ENCODE measurements at places on chromosomes 3 and 15.

- DNase-seq: no peak
Observed at GRCh38 chr3:51709675-51710074, 2.8 kb downstream of the GRM2 start.

DNA sequence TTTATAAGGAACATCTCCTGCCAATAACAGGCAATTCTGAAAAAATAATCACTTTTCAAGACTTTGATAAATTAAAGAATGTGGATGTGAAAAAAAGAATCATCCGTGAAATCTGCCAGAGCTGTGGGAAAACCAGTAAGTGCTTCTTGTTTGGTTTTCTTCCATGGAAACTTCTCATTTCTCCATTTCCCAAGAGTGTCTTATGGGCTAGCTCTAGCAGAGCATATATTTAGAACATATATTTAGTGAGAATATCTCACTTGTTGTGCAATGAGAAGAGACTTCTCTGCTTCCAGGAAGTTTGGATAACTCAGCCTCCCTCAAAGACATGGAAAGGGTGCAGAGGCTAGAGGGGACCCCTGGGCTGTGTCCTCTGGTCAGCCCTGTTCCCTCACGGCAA lies 49.9 kb downstream of the COL6A5 start:
- DNase-seq: no peak

DNA sequence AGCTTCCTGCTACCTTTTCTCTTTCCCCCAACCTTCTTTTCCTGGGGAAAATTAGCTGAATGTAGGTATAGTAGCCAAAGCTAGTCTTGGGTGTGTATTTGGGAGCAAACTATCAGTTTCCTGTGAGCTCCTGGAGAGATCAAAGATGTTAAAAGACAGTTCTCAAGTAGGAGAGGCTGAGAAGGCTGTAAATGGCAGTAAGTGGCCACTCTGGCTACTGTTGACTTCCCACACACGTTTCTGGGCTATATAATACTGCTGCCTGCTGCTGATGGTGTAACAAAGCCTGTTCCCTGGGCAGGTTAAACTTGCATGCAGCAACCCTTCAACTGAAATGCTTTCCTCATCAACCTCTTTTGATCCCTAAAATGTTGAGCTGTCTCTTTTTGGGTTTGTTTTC lies 27.6 kb downstream of the ARID3B start:
- no peak for DNase-seq

- no peak for DNase-seq
Observed at GRCh38 chr3:88263417-88264100, 113.8 kb downstream of the C3orf38 start.

DNA sequence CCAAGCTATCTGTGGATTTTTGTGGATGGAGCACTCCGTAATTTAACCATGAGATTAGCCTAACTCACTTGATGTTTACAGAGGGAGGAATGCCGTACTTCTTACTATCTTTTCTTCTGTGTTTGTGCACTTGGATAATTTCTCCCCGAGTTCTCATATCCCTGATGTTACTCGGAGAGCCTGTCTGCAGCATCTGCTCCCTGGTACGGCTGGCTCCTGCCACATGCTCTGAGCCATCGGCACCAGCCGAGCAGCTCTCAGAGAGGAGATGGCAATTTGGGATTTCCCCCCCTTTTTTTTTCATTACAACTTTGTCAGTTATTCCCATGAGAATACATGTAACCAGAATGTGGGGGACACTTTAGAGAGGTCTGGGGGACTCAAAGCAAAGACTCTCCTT lies 155.0 kb downstream of the MCTP2 start:
- DNase-seq: no peak

GRCh38 chr3:122067214-122067550 lies 12.0 kb downstream of the CD86 start:
- DNase-seq: no peak

DNA sequence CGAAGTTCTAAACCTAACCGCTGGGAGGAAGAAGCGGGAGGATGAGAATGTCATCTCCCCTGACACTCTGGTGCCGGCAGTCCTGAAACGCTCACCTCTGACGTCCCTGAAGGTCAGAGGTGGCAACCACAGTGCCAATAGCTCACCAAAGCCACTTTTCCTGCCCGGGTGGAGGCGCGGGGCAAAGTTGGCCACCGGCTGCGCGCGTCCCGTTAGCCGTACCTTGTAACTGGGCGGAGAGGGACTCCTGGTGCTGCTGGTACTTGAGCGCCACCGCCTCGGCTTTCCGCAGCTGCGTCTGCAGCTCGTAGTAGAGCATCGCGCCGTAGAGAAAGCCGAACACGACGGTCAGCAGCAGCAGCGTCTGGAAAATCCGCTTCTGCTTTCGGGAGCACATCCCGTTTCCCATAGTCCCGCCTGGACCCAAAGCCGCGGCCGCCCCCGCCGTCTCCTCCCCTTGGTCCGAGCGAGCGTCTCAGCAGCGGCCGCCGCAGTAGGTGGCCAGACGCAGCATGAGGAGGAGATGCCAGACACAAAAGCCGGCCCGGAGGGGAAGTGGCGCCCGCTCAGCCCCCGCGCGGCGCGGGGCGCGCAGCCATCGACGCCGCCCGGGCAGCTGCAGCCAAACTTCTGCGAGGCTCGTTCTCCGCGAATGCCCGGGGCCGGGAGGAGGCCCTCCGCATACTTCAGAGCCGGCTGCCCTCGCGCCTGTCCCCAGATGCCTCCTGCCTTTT lies 680 bp downstream of the GOLIM4 start:
- DNase-seq: peak; percentile 72

- DNase-seq: peak; percentile 41
Observed at GRCh38 chr3:2765002-2765579, 345.1 kb downstream of the IL5RA start.

GRCh38 chr3:132407025-132407424 lies 10.3 kb upstream of the DNAJC13 start:
- DNase-seq: no peak

DNA sequence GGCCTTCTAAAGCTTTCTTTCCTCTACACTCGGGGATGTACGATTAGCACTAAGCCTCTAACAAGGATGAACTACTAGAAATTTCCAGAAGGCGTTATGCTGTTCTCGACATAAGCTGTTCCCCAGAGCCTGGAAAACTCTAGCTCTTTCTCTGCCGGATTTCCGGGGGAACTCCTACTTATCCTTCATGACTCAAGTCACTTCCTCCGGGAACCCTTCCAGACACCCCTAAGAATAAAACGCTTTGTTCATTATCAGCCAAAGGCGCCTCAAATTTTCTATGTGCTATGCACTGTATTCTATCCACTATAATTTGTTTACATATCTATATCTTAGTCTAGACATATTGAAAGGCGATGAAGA lies 455 bp upstream of the SNAP23 start:
- no peak for DNase-seq

DNA sequence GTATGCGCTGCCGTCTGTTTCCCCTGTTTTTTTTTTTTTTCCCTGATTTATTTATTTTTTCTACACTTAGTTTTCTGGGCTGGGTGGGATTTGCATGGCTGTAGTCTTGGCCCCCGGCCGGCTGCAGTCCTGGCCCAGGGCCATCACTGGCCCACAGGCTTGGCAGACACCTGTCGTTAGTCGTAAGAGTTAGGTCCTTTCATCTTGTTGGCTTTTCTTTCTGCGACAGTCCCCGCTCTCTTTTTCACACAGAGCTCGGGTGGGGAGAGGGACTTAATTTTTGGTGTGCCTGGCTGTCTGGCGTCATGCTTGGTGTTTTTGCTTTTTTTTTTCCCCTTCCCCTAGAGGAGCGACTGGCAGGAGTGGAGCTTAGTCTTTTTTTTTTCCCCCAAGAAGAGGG lies 183.4 kb downstream of the KLF13 start:
- DNase-seq: no peak

DNA sequence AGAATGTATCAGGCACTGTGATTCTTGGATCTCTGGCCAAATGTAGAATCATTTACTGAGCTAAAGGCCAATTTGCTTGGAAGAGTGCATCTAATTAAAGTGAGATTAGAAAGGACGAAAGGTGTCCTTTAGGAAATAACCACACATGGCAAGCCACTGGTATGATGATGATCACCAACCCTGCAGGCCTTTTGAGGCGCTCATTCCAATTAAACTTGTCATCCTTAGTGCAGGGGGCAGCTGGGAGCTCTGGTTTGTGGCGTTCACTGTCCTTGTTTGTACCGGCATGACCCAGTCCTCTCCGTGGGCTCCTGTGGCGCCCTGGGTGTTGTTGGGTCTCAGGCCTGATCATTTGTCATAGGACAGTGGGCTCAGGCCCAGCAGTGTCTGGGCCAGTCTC lies 11.0 kb downstream of the LIMD1 start:
- DNase-seq: no peak

GRCh38 chr3:195666-196065 lies 897 bp upstream of the CHL1 start:
- no peak for DNase-seq

DNA sequence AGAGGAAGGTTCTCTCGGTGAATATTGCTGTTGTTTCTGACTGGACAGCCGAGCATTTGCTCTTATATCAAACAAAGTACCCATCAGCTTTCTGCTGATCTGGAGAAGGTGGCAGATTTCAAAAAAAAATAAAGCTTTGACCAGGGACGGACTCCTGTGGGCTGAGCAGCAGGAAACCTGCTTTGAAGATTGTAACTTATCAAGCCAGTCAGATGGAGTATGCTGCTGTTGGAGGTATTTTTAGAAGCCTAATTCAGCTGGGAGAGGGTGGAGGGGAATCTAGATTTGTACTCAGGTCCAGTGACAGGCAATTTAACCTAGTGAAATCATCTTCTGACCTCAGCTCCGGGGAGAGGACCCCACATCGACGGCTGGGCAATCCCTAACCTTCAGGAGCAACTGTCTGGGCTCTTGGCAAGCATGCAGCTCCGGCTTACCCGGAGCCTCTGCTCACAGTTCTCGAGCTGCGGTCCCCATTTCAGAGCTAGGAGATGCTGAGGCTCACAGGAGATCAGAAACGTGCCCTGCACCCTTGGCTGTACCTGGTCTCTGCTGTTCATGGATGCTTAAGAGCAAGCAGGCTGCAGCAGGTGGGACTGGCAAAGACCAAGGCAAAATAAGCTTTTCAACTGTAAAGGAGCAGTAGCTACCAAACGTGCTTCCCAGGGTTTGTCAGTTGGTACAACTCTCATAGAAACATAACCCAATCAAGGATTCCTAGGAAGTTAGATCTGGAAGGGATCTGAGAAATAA lies 89.3 kb upstream of the ST8SIA2 start:
- no peak for DNase-seq

- DNase-seq: no peak
Observed at GRCh38 chr15:78407608-78408354, 30.2 kb upstream of the IREB2 start.

GRCh38 chr3:195556390-195556789 lies 13.3 kb upstream of the PPP1R2 start:
- DNase-seq: no peak

DNA sequence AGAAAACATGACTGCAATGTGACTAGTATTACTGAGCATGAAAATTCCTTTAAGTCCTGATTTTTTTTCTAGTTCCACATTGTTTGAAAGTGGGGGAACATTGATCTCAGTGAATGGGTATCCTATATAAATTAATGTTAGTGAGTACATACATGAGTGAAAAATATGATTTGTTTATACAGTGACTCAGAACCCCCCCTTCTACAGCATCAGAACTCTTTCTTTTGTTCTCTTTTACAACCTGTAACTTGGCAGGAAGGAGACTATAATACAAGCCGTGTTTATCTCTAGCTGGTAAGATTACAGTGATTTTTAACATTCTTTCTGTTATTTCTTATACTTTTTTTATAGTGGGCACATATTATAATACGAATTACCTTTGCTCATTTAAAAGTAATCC lies 384.7 kb downstream of the PDCD6IP start:
- DNase-seq: no peak

GRCh38 chr15:29066310-29066709 lies 180.5 kb downstream of the APBA2 start:
- DNase-seq: no peak

- DNase-seq: no peak
Observed at GRCh38 chr3:22495791-22496190, 707.3 kb upstream of the UBE2E2 start.

- no peak for DNase-seq
Observed at GRCh38 chr3:16533928-16534574, 20.6 kb upstream of the RFTN1 start.

DNA sequence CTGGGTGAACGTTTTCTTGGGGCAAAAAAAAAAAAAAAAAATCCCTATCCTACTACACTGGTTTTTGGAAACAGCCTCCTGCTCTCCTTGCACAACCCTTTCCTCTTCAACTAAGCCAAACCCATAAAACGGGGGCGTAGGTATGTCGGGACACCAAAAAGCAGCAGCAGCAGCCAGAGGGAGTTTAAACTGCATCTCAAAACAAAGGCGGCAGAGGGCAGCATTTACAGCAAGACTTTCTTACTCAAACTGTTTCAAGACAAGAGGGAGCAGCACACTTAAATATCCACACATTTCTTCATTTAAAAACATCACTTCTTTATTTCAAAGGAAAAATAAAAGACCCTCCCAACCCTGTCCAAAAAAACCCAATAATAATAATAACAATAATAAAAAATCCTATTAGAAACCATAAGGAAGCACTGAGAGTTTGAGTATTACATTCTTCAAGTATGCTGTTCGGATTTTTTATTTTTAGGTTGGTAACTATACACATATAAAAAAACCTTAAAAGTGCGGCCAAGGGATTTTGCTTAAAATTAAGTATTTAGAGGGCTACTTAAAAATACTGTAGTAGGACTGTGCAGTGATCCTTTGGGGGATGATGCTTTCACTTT lies 43.9 kb upstream of the PLXND1 start:
- DNase-seq: peak; percentile 60

GRCh38 chr3:171460725-171461524 lies 720 bp upstream of the TNIK start:
- DNase-seq: peak; percentile 45

DNA sequence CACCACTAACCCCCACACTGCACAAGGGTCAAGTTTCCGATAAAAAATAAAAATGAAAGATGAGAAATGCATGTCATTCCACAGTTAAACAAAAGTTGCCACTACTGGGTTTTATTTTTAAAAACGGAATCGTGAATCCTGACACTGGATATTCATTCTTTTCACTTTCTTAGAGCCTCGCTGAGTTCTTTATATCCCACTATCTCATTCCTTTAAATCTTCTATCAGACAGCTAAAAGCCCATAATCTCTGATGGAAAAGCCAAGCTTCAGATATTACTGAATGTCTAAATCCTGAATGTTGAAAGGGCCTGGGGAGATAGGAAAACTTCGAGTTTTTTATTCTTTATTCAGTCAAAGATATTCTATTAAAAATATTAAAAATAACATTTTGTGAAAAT lies 11.7 kb downstream of the RIOX2 start:
- no peak for DNase-seq

GRCh38 chr3:129246636-129247035 lies 2.8 kb upstream of the COPG1 start:
- no peak for DNase-seq

All from CD8-positive, alpha-beta T cell (primary cell).